ENCODE measurements at places on chromosomes 1 and 21.

- peak; percentile 8 for DNase-seq
Observed at GRCh38 chr1:78617615-78618026, 2.6 kb upstream of the IFI44L start.

DNA sequence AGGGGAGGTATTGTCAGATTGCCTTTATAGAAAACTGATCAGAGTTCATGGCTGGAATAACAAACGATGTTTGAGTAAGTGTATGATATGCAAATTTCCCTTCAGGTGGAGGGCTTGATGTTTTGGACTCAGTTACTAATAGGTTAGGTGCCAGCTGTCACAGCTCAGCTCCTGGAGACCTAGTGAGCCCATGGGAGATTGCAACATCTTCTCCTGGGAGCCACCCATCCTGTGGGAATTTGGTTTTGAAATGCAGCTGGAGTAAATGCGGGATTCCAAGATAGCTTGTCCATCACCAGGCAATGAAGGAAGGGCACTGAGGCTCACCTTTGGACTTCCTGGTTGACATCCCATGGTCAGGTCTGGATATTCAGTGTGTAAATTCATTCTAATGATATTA, 211.4 kb upstream of the NRIP1 start:
- no peak for DNase-seq

- DNase-seq = no peak
Observed at GRCh38 chr1:15477646-15478212, 1.8 kb downstream of the CELA2B start.

GRCh38 chr1:182786223-182786994, 3.2 kb upstream of the NPL start:
- DNase-seq = no peak

GRCh38 chr1:208069317-208069716, 158.4 kb upstream of the CD34 start:
- no peak for DNase-seq

Measured in stimulated activated CD8-positive, alpha-beta memory T cell treated with anti-CD3 and anti-CD28 coated beads, Interleukin-4, amount 100 ng/mL, for 1 hour (primary cell).